ENCODE measurements at places on chromosomes 5 and 9.

DNA sequence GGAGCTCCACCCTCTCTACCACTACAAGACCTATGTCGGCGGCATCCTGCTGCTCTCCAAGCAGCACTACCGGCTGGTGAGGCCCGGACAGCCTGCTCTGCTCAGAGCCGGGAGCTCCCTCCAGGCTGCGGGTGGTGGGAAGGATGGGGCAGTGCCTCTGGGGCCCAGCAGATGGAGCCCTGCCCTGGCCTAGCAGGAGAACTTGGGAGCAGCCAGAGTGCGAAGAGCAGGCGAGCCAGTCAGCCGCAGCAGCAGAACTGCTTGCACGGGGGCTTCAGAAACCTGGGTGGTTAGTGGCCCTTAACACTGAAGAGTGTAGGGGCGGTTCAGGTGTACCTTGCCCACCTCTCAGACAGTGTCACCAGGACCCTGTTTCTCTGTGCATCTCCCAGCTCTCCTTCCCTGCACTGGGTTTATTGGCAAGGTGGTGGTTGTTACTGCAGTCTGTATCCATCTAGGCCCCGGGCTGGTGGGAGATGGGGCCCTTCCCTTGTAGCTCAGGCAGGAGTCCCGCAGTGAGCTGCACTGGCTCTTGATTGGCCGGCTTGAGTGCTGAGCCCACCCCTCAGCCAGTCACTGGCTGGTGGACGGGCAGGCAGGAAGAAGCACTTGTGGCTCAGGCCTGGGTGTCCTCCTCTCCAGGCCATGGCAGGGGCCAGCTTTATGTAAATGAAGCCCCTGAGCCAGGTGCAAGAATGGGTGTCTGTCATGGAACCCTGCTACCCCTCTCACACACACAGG is 7.7 kb downstream of the B4GALT7 start:
- peak; percentile 91 for DNase-seq

DNA sequence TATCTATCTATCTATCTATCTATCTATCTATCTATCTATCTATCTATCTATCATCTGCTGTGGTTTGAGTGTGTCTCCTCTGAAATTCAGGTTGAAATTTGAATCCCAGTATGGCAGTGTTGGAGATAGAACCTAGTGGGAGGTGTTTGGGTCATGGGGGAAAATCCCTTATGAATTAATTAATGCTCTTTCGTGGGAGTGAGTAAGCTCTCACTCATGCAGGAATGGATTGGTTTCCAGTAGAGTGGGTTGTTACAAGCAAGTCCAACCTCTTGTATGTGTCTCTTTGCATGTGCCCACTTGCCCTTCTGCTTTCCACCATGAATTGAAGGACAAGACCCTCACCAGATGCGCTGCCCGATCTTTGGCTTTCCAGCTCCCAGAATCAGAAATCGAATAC is 113.0 kb downstream of the ANXA1 start:
- DNase-seq, result no peak

DNA sequence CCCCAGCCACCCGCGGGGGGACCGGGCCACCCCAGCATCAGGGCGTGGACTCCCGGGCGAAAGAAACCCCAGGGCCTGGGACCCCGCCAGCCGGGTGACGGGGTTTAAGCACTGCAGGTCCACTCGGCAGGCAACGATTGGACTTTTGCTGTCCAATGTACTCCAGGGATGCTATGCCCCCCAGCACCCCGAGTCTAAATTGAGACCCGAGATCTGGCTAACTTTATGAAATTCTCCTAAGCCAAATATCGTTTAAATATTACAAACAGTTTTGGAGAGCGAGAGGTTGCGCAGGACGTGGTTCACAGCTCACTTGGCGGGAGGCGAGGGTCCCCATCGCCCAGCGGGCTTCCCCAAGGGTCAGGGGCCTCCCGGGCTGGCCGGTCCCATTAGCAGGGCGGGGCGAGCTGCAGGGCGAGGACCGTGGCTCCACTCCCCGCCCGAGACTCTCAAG is 384 bp upstream of the MRPS2 start:
- no peak for DNase-seq

DNA sequence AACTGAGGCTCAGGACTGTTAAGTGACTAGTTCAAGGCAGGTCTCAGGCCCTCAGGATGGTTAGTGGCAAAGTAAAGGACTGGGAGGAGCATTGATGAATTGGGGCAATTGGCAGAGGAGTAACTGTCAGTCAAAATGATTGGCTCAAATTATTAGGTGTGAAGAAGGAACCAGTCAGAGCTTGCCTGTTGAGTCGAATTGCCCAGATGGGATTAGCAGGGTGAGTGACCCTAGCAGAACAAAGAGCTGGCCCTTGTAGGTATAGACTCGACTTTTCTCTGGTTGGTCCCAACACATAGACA is 2.6 kb upstream of the NSD1 start:
- DNase-seq, result no peak

DNA sequence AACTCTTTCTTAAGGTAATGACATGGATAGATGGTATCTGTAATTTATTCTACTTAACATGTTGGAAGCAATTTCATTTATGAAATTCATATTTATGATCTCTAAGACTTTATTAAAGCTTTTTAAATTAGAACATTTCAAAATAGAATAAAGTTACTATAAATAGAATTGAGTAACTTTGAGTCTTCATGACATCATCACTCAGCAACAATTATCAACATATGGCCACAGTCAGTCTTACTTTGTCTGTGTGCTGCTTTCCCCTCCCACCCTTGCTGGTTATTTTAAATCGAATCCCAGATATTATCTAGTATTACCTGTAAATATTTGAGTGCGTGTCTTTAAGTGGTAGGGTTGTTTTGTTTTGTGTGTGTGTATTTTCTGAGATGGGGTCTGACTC is 65.2 kb downstream of the IPO11 start:
- DNase-seq, result no peak

DNA sequence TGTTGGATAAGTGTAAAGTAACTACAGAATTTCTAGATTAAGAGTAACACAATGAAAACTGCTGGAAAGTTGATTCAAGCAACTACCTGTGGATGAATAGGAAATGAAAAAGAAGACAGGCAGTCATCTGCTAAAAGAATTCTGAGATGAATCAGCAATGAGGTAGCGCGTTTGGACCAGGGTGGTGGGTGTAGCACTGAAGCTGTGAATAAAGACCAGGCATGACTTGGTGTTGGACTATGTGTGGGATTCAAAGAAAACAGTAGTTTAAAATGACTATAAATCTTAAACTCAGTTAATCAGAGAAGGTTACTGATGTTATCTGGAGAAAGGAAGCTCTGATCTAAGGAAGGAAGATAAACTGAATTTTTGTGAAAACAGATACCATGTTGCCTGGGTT is 159.8 kb downstream of the FBN2 start:
- DNase-seq, result no peak

GRCh38 chr5:94243612-94244011 is 374.8 kb downstream of the KIAA0825 start:
- DNase-seq, result no peak

GRCh38 chr5:11898-12297 is 80.1 kb upstream of the PLEKHG4B start:
- no peak for DNase-seq

DNA sequence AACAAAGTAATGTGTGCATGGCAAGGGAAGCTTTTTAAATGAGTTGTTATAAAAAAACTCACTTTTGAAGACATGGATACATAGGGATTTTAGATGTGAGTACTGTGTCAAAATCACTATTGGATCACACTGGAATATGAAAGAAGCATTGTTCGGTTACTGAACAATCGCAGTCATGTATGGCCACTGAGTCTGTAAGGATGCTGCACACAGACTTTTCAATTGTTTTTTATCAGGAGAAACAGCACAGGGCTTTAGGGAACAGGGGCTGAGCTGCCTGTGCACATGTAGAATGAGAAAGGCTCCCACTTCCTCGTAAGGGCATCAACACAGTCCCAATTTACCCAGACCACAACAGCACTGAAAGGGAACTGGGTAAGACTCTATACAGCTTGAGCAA is 1333.9 kb upstream of the DMAC1 start:
- DNase-seq, result no peak

DNA sequence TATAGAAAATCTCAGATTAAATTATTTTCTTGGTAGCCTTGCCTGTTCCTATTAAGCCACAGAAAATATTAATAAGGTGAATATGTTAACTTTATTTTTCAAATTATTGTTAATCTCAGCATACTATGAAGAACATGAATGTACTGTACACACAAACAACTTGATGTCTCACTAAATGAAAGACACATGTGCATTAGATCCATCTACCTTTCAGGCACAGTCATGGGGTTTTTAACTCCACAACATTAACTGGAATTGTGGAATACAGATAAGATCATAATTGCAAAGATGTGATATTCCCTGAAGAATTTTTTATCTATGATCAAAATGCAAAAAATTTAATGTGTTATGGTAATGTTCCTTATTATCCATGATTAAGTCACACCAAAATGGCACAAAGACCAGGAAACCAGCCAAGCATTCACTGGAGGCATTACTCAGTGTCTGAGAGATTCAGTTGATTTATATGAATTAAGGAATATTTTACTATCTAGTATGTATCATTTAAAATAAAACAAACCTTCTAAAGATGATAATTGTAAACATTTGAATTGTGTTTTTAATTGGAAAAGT is 150.0 kb upstream of the VCAN start:
- DNase-seq, result no peak

DNA sequence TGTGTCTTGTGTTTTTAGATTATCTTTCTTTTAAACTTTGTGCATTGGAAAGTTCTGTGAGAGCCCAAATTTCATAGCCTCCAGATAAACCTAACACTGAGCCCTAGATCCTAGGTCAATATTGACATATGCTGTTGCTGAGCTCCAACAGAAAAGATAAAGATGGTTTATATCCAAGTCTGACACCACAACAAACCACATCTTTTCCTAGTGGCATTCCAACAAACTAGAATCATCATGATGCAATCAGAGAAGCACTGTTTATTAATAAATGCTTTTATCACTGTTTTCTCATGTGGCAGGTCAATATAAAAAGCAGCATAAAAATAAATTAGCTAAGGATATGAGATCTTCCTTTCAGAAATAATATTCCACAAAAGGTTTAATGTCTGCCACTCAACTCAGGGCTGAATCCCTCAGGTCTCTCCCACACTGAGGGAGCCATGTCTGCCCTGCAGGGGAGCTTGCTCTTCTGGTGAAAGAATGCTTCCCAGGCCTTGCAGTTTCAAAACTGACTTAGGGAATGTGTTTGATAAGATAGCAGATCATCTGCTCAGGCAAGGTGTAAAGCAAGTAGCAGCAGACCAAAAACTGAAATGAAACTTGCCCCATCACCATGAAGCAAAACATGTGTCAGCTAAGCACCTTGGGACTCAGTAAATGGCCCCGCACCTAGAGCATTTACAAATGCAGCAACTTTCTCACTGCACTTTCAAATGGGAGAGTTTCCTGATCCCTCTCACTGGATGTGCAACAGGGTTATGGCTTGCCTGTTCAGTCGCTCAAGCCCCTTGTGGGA is 493.0 kb downstream of the AGTPBP1 start:
- DNase-seq, result no peak

- DNase-seq, result no peak
Measured at GRCh38 chr9:120390637-120391190, 189.3 kb downstream of the CDK5RAP2 start.

- peak; percentile 41 for DNase-seq
Measured at GRCh38 chr9:5442400-5443011, 4.8 kb upstream of the PLGRKT start.

DNA sequence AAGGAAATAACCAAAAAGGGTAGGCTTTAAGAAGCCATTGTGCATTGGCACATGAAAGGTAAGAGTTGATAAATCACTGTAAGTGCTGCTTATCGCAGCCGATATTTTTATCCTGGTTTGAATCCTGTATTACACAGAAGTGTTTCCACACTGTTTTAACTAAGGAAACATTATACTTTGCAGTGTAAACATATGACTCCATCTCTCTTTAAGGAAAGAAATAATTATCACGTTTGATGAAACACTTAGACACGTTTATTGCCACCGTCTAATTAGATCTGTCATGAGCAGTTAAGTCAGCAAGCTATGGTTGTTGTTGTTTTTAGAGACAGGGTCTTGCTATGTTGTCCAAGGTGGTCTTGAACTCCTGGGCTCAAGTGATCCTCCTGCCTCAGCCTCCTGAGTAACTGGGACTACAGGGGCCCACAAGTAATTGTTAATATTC is 85.7 kb upstream of the TNFAIP8 start:
- no peak for DNase-seq

- no peak for DNase-seq
Measured at GRCh38 chr5:60257596-60258271, 364.2 kb upstream of the PDE4D start.

GRCh38 chr5:10964806-10965205 is 203.8 kb upstream of the DAP start:
- DNase-seq, result no peak

GRCh38 chr9:136644343-136644592 is 18.4 kb upstream of the EGFL7 start:
- DNase-seq, result peak; percentile 89

DNA sequence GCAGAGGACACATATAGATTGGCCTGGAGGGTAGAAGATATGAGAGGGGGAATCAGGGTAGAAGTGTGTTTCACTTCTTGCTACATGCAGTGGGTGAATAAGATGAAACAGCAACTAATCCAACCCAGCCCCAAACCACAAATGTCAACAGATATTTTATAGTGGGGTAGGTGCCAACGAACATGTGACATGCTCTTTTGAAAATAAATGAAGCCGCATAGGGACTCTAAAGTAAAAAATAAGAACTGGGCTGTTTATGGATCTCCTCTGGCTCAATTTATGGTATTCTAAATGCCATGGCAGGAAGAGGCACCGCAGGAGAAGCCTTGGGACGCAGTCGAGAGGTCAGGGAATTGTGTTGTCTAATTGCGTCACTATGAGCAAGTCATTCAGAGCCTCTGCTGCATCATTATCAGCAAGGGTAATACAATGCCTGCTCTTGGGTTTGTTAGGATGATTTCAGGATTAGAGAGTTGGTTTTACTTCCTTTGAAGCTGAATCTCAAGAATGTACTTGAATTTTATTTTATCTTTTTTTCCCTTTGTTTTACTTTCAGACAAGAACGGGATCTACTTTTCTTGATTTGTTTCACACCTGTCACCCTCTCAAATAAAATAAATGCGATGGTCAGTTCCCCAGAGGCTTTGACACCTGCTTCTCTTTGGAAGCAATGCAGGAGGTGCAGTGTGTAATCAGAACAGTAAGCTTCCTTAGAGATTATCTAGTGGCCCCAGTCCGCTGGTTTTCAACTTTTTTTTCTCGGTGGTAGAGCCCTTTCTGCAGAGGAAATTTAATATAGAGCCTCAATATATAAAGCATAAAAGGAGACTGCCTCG is 375.6 kb upstream of the CLINT1 start:
- no peak for DNase-seq

GRCh38 chr9:88447431-88447830 is 59.2 kb downstream of the SPIN1 start:
- no peak for DNase-seq
